AG20443 (cell line): ENCODE measurements at places on chromosomes 6 and 20.

- DNase-seq = no peak
Measured at GRCh38 chr20:23446505-23446904, 6.2 kb downstream of the CST11 start.

DNA sequence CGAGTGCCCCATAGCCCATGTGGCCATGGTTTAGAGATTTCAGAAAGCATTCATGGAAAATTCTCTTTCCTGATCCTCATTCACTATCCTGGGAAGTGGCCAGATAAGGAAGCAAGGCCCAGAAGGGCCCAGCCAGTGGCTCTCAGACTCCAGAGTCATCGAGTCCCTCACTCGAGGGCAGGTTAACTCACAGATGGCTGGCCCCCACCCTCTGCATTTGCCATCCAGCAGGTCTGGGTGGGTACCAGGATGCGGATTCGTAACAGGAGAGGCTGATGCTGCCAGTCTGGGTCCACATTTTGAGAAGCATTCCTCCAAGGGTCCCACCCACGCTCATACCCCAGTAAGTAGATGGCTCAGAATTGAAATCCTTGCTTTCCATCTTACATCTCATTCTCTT, 3.8 kb upstream of the SSTR4 start:
- DNase-seq = no peak

DNA sequence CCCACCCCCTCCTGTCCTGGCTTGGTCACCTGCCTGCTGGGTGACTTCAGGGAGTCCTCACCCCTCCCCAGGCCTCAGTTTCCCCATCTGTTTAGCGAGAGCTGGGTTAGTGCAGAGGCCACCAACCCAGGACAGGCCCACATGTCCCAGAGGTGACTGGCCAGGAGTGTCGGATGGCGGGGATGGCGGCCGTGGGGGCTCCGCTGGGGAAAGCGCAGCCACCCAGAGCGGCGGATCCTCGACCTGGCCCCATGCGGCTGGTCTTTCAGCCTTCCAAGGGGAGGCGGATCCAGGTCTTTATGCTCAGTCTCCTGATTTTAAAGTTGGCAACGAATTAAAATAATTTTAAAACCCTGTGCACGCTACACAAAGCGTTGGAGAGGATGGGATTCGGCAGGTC, 31.0 kb upstream of the GATA5 start:
- DNase-seq = no peak

- DNase-seq = no peak
Measured at GRCh38 chr20:43536817-43537440, 21.9 kb upstream of the SGK2 start.

- no peak for DNase-seq
Measured at GRCh38 chr6:161658211-161658610, 384.4 kb upstream of the AGPAT4 start.

DNA sequence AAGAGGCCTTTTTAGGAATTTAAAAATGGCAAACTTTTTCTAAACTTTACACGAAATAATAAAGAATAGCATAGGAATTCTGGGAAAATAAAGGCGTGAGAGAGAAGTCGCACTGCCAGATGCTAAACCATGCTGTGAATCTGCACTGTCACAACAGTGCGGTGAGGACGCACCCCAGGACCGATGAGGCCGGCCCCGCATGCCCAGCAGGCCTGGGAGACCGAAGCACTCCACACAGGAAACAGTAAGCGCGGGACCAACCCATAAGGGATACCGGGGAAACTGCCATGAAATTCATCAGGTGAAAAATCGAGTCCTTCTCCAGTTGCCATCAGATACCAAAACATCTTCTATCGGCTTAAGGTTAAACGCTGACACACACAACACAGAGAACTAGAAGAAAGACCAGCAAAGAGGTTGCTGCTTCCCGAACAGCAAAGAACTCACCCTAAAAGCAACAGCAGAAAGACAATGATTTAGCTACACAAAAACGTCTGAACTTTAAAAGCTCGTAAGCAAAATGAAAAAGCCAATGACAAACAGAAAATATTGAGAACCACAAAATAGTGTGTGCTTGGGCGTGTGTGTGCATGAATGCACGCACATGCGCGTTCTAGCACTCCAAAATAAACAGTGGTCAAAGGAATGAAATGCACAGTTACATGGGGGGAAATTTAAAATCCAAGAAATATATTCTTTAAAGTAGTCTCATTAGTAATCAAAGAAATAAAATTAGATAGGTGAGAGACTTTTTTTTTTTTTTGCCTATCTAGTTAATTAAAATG, 15.4 kb downstream of the RAMACL start:
- no peak for DNase-seq

GRCh38 chr6:94300424-94301144, 881.2 kb upstream of the EPHA7 start:
- DNase-seq = no peak

DNA sequence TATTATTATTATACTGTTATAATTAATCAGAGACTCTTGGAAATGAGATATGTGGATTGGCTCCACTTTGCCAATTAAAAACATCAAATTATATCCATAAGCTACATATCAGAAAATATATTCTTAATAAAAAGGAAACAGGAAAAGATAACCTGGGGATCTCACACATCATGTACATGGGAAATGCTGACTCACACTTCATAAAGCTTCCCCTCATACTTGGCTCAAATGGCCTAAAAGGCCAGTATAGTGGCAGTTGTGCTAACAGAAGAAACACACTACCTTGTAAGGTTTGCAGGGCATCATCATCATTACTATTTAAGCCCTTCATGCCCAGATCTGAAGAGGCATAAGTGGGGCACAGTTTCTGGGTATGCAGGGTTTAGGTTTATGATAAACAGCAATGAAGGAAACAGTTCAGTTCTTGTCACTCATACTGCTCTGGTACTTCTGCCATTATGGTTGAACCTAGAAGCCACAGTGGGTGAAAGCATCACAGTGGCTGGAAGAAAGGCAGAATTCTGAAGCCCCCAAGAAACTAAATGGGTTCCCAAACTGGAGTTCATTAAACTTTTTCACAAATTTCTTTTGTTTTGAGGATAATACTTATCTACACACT, 60.6 kb downstream of the BTBD9 start:
- DNase-seq = no peak

DNA sequence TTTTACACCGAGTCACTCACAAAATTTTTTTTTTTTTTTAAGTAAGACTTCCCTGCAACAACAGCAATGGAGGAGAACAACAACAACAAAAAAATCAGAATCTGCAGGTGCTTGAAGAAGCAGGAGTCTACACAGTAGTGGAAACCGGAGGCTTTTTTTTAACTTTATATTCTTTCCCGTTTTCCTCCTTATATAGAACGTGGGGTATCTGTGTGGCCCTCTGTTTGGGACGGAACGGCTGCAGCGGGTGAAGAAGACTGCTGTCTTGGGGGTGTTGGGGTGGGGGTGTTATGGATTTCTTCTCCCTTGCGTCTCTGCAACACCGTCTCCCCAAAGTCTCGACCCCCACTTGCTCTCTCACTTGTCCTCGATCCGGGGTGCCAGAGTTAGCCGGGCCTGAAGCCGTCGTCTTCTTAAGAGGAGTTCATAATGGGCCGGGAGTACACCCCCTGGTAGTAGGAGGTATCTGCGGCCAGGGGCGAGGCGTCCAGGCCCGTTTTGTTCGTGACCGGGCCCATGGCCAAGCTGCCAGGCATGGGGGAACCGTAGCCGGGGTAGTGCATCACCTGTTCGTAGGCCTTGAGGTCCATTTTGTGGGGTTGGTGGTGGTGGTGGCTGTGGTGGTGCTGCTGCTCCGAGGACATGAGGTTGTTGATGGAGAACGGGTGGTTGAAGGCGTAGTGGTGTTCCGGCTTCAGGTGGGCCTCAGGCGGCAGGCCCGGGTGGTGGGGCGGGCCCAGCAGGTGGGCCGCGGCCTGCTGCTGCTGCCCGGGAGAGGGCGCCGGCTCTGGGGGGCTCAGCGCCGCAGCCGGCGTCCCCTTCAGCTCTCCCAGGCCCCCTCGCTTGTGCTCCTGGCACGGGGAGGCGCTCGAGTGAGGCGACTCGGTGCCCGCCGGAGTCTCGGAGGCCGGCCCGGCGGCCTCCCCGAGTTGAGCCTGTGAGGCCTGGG, 2.7 kb downstream of the FOXA2 start:
- no peak for DNase-seq

DNA sequence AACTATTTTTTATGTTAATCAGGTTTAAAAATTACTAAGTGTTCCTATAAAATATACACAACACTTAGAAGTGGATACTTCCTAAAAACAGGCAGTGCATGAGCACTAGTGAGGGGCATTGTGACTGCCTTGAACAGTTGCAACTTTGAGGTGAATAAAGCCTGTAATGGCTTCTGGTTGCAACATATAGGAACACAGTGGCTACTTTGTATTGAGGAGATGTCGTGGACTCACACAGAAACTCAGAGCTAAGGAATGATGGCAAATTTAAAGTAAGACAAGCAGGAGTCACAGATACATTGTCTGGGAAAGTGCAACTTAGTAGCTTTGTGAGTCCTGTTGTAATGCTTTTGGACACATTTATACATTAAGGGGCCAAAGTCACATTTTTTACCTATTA, 861 bp upstream of the HLA-A start:
- DNase-seq = no peak

DNA sequence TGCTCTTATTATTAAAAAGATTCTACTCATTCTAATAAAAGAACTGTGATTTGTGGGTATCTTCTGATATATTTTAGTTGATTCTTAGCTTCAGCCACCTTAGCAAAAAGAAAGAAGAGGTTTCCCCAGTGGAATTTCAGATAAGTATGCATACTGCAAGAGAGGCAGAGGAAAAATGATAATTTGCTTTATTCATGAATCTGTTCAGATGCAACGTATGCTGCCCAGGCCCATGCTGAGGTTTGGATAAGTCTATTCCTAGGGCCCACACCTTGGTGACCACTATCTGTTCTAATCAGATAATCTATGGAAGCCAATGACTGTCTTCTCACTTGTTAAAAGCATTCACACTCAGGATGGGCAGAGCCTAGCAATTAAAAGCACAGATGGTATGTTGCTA, 194.0 kb downstream of the HIVEP2 start:
- no peak for DNase-seq

DNA sequence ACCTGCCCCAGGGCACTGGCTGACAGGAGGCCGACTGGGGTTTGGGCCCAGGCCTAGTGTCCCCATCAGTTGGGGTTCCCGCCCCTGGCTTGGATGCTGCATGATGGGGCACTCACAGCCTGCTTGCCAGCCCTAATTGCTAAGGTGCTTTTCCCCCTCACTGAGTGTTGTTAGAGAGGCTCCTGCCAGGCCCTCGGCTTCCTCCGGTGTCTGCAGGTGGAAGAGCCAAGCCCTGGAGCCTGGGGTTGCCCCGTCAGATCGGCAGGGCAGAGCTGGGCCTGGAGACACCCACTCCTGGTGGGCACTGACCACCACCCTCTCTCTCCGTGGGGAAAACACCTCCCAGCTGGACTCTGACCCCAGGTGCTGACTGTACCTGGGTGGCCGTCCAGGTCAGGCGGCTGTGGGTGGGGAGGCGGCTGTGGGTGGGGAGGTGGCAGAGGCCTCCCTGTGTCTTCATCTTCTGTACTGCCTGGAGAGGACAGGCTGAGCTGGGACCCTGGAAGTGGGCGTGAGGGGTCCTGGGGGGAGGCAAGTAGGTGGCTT, 6.0 kb upstream of the CABLES2 start:
- no peak for DNase-seq

- DNase-seq = no peak
Measured at GRCh38 chr20:44703956-44704488, 11.1 kb upstream of the CCN5 start.

GRCh38 chr20:259981-260380, 2.5 kb downstream of the DEFB132 start:
- no peak for DNase-seq

DNA sequence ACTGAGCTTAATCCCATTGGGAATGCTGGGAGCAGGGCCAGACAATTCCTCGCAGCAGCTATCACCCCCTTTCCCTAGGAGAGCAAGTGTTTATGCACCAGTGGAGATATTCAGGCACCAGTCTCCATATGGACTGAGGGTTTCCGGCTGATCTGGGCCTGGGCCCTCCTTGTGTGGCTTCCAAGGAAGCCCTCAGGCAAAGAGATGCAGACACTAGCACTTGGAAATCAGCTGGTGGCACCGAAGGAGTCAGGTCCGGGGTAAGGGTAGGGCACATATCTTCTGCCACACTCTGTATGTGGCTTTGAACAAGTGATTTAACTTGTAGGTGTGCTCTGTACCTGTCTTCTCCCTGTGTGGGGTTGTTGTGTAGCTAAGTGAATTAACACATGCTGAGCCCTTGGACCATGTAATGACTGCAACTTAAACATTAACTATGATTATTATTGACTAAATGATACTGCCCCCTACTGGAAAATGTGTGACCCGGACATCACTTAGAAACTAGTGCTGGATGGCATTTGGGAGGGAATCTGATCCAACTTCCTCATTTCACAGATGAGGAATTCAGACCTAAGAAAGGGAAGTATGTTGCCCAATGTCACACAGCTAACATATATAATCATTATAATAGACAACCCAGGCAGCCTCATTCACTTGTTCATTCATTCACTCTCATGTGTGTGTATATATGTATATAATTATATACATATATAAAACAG, 19.3 kb upstream of the WFDC2 start:
- peak; percentile 61 for DNase-seq
